Effector CD4-positive, alpha-beta T cell (primary cell): ENCODE measurements at places on chromosomes 2 and 18.

- no peak for DNase-seq
Measured at GRCh38 chr2:27991146-27991545, 100.6 kb downstream of the BABAM2 start.

GRCh38 chr18:8536922-8537321 lies 72.3 kb upstream of the RAB12 start:
- DNase-seq, result no peak

GRCh38 chr2:206145665-206146064 lies 13.6 kb downstream of the NDUFS1 start:
- no peak for DNase-seq

DNA sequence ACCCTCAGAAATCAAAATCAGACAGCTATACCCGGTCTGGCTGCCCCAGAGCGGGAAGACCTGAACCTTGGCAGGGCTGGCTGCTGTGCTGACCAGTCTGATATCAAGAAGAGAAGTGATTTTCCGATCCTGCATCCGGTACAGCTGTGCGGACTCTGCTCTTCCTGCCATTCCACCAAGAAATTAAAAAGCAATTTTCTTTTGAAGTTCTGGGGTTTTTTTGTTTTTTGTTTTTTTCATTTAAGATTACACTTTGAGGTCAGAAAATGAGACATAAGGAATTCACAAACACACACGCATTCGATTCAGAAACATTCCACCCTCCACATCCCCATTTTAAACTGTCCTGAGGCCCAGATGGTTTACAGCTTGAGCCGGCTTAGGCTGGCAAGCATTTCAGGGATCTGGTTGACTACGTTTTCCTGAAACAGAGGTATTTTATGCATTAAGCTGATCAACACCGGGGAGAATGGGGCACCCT lies 156.5 kb downstream of the COL6A3 start:
- DNase-seq, result no peak
